Smooth muscle cell of the coronary artery (primary cell): ENCODE measurements at places on chromosomes 3 and 15. TPM values are rescaled to one million over a fixed set of nuclear protein-coding genes. Genes with fewer than 3 reads are reported as not detected.

ADAMTSL3 gene
- total RNA-seq: 0.75 and 1.6 TPM in 2 replicates

SLC28A1 gene
- not detected in 2 replicates for total RNA-seq

TLE3 gene
- 13.6 and 20.4 TPM in 2 replicates for total RNA-seq

C3orf52 gene
- total RNA-seq: 1.2 and 6.2 TPM in 2 replicates

CELF6 gene
- total RNA-seq: 0.15 and 0.35 TPM in 2 replicates

CMC1 gene
- total RNA-seq: 0.12 and 3.6 TPM in 2 replicates

SEMA3B gene
- total RNA-seq: 7.2 and 13.2 TPM in 2 replicates

ST8SIA2 gene
- total RNA-seq: 0.35 TPM in 1 of 2 replicates, not detected in the other

PIERCE2 gene
- total RNA-seq: 1.5 and 2.1 TPM in 2 replicates

CD200R1 gene
- 0.08 TPM in 1 of 2 replicates, not detected in the other for total RNA-seq

XCR1 gene
- total RNA-seq: 0.23 TPM in 1 of 2 replicates, not detected in the other

SLCO2A1 gene
- under 0.01 TPM in 1 of 2 replicates, not detected in the other for total RNA-seq

C3orf85 gene
- total RNA-seq: not detected in 2 replicates

CX3CR1 gene
- total RNA-seq: under 0.01 TPM in 1 of 2 replicates, not detected in the other

SPATA12 gene
- total RNA-seq: under 0.01 and 0.23 TPM in 2 replicates

CD96 gene
- total RNA-seq: 0.08 TPM in 1 of 2 replicates, not detected in the other

SCAP gene
- 44.9 and 99.7 TPM in 2 replicates for total RNA-seq

DLL4 gene
- under 0.01 and 1.6 TPM in 2 replicates for total RNA-seq

GUCA1C gene
- total RNA-seq: not detected in 2 replicates

FOXB1 gene
- not detected in 2 replicates for total RNA-seq

SCN11A gene
- under 0.01 TPM in 1 of 2 replicates, not detected in the other for total RNA-seq

CA12 gene
- total RNA-seq: 24.0 and 204 TPM in 2 replicates

PAQR5 gene
- 0.15 and 0.23 TPM in 2 replicates for total RNA-seq

SPINT1 gene
- total RNA-seq: 0.23 TPM in 1 of 2 replicates, not detected in the other

EPHB1 gene
- 0.45 and 0.59 TPM in 2 replicates for total RNA-seq

MYEF2 gene
- total RNA-seq: 0.94 and 6.2 TPM in 2 replicates

CAND2 gene
- total RNA-seq: 0.83 and 4.8 TPM in 2 replicates

XPC gene
- 43.7 and 64.0 TPM in 2 replicates for total RNA-seq
